T-helper 2 cell treated with Interferon-gamma antibody and Interleukin-4, amounts not matched to agents 5 μg/mL and 100 μg/mL, for 36 hours (primary cell): ENCODE measurements at places on chromosomes 12 and 14.

DNA sequence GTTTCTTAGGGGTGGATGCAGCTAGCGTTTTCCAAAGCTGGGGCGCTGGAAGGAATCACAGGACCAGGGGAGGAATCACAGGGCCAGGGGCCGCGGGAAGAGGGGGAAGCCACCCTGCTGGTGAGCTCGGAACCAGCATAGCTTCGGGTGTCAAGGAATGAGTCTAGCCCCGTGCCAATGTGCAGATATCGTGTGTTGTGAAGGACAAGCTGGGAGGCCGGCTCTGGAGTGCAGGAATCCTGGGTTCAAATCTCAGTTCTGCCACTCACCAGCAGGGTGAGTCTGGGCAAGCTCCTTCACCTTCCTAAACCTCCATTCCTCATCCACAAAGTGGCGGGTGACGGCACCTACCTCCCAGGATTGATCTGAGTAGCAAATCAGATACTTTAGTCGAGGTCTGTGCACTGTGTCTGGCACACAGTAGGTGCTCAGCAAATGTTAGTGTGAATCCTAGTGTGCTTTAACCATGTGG lies 53.6 kb upstream of the RIN3 start:
- no peak for DNase-seq
- H3K27ac ChIP-seq, result no peak overlapping the region
- H3K27me3 ChIP-seq, result no peaks in the 10 kb centered on the region
- H3K4me3 ChIP-seq, result no peak overlapping the region
- no peaks in the 10 kb centered on the region for H3K4me1 ChIP-seq

GRCh38 chr12:91841822-91842221 lies 303.8 kb downstream of the BTG1 start:
- no peak overlapping the region for H3K27ac ChIP-seq
- H3K4me1 ChIP-seq, result no peaks in the 10 kb centered on the region
- no peaks in the 10 kb centered on the region for H3K36me3 ChIP-seq
- H3K27me3 ChIP-seq, result no peaks in the 10 kb centered on the region
- no peak for DNase-seq

GRCh38 chr14:98137131-98138025 lies 1134.6 kb downstream of the BCL11B start:
- DNase-seq, result no peak
- peak overlapping the region; percentile 82 for H3K4me3 ChIP-seq
- H3K4me1 ChIP-seq, result peaks cover 65% of the 10 kb centered on the region
- no peaks in the 10 kb centered on the region for H3K36me3 ChIP-seq
- no peaks in the 10 kb centered on the region for H3K27me3 ChIP-seq
- peak overlapping the region; percentile 75 for H3K27ac ChIP-seq

DNA sequence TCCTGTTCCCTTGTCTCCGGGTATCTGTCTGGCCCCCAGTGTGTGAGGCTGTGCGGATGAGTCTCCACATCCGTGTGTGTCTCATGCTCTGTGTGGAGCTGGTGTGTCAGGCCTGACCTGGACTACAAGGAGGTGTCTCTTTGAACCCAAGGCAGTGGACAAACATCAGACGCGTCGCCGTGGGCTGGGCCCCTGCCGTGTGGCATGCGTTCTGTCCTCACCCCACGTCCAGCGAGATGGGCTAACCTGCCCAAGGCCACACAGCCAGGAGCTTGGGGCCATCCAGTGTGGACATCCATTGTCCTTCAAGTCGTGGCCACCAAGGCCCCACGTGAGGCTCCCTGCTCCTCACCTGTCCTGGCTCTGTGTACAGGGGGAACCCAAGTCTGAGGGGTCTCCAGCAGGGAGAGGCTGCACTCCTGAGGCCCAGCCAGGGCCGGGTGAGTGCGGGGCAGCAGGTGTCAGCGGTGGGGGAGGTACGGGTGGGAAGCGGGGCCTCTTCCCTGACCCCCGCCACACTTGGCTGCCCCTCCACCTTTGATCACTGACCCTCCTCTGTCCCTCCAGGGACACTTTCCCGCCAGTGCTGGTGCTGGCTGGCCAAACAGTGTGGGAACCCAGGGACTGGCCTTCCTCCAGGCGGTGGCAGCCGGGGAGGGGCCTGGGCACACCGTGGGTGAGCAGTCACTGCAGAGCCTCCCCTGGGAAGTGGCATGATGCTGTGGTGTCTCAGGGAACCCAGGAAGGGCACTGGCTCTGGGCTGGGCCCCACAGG lies 48.5 kb downstream of the CYP46A1 start:
- no peaks in the 10 kb centered on the region for H3K4me1 ChIP-seq
- H3K36me3 ChIP-seq, result no peaks in the 10 kb centered on the region
- peaks cover 22% of the 10 kb centered on the region for H3K27me3 ChIP-seq

DNA sequence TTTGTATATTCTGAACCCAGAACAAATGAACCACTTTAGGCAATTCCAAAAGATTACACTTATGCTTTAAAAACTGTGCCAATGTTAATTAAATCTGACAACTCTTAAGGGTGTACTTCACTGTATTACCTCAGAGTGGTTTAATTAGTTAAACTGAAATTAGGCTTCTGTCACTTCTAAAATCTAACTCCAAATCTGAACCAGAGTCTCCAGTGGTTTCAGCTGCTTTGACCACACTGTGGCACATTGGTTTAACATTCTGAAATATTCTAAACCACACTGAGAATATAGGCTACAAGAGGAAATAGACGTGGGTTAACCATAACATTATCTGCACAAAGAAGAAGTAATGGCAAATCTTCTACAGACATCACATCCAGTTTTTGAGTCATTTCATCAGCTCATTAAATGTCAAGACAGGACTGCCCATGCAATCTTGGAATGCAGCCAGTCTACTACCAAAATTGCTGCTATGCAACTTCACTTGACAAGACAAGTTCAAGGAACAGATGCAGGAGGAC lies 94.8 kb downstream of the LRP6 start:
- no peak overlapping the region for H3K4me3 ChIP-seq
- no peak overlapping the region for H3K27ac ChIP-seq
- H3K36me3 ChIP-seq, result no peaks in the 10 kb centered on the region
- peaks cover 55% of the 10 kb centered on the region for H3K27me3 ChIP-seq
- peaks cover 9% of the 10 kb centered on the region for H3K4me1 ChIP-seq
- DNase-seq, result peak; percentile 53

DNA sequence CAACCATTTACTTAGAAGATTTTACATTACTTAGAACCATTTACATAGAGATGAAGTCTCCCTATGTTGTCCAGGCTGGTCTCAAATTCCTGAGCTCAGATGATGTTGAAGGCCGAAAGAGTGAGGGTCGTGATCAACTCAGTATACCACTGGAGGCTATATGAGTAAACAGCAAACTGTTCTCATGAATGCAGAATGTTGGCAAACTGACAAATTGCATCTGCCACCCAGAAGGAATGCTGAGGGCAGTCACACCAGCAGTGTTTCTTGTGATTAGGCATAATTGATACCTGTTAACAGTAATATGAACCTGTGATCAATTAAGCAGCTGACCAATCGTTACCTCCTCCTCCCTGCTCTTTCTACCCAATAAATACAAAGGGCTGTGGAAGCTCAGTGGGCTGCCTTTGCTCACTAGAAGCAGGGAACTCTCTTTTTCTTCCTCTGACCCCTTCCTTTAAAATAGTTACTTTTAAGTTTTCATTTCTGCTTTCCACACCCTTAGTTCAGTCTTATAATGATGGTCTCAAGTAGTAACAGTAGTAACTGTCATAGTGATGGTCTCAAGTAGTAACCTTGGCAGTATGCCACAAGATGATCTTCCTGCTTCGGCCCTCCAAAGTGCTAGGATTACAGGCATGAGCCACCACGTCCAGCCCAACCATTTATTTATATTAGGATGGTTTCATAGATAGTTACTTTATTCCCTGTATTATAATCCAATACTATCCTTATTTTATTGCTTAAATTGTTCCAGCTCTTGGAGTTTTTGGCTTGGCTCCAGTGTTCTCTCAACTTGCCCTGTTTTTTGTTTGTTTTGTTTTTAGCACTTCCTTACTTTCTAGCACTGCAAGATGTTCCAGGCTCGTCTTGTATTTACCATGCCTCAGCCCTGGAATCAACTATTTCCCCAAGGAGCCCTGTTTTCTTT lies 25.8 kb downstream of the LIMA1 start:
- H3K4me3 ChIP-seq, result no peak overlapping the region
- peaks cover 7% of the 10 kb centered on the region for H3K36me3 ChIP-seq
- peak overlapping the region; percentile 46 for H3K27ac ChIP-seq
- H3K4me1 ChIP-seq, result peaks cover 49% of the 10 kb centered on the region
- DNase-seq, result no peak
- H3K27me3 ChIP-seq, result no peaks in the 10 kb centered on the region

DNA sequence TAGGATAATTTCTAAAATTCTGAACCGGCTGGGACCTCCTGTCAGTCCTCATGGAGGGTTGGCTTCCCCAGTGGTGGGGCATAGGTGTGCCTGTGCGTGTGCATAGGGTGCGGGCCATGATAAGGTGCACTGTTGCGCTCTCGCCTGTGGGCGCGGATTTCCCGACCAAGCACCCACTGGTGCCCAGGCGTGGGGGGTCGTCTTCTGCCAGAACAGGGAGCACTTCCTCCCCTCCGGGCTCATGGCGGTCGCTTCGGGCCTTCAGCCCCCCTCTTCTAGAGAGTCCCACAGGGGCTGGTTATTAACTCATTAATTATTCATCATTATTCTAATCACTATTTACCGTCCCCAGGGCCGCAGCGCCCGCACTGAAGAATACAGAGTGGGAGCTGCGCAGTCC lies 2.8 kb downstream of the C1QL4 start:
- H3K27me3 ChIP-seq, result peaks cover 62% of the 10 kb centered on the region
- peaks cover 21% of the 10 kb centered on the region for H3K36me3 ChIP-seq
- H3K4me1 ChIP-seq, result peaks cover 15% of the 10 kb centered on the region
- no peak overlapping the region for H3K4me3 ChIP-seq
- no peak for DNase-seq

DNA sequence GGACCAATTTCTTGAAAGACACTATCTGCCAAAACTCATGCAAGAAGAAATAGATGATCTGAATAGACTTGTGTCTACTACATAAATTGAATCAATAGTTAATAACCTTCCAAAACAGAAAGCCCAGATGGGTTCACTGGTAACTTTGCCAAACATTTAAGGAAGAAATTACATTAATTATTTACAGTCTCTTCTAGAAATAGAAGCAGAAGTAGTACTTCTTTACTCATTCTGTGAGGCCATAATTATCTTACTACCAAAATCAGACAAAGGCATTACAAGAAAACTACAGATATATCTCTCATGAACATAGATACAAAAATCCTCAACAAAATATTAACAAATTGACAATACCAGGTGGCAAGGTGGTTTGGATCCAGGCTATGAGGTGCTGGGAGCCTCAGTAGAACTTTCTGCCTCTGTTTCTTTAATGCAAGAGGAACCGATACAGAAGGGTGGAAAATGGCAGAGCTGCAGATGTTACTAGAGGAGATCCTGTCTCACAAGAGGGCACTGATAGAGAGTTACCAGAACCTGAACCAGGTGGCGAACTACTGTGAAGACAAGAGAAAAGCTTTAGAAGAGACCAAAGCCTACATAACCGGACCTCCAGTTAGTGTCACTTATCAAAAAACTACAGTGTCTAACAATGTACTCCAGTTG lies 33.7 kb upstream of the KTN1 start:
- H3K27ac ChIP-seq, result no peak overlapping the region
- H3K27me3 ChIP-seq, result peaks cover 6% of the 10 kb centered on the region
- no peak for DNase-seq
- H3K4me3 ChIP-seq, result no peak overlapping the region
- H3K4me1 ChIP-seq, result peaks cover 9% of the 10 kb centered on the region
